ENCODE measurements at places on chromosomes 3 and 15.

GRCh38 chr3:49098910-49099630, 5.2 kb upstream of the QRICH1 start:
- no peak for DNase-seq

GRCh38 chr3:73378207-73378606, 246.5 kb downstream of the PDZRN3 start:
- no peak for DNase-seq

- DNase-seq = no peak
Observed at GRCh38 chr15:79516155-79516554, 84.0 kb downstream of the MINAR1 start.

DNA sequence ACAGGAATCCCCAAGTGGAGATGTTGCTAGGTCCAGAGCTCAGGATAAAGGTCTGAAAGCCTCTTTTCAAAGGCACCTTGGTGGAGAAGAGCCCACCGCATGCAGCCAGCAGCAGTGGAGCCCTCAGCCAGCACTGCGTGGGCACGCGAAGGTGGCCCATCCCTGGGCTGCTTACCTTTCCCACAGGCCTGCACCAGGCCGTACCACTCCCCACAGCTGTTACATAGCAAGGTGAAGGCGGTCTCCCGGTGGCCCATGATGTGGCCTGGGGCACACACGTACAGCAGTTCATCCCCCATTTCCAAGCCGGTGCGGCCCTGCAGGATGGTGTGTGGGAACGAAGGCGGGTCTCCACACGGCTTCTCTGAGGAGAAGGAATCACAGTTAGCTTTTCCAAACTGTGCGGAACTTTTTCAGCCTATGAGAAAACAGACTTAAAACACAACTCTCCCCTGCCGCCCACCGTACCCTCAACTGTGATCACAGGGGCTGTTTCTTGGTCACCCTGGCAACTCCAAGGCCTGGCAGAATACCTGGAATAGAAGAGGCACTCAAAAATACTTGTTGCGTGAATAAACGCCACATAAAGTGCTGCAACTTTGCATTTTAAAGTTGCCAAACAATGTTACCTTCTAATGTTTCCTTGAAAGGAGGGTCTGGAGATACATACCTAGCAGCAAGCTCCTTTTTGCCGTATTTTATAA, 43.7 kb downstream of the SUSD5 start:
- DNase-seq = no peak

GRCh38 chr3:131561511-131561910, 58.7 kb upstream of the MRPL3 start:
- no peak for DNase-seq

- DNase-seq = no peak
Observed at GRCh38 chr15:90270502-90271150, 5.2 kb downstream of the NGRN start.

GRCh38 chr3:195001261-195001660, 269.7 kb downstream of the XXYLT1 start:
- no peak for DNase-seq

- no peak for DNase-seq
Observed at GRCh38 chr3:79910337-79910736, 142.5 kb upstream of the ROBO1 start.

- DNase-seq = no peak
Observed at GRCh38 chr3:135887220-135887619, 78.3 kb upstream of the PPP2R3A start.

DNA sequence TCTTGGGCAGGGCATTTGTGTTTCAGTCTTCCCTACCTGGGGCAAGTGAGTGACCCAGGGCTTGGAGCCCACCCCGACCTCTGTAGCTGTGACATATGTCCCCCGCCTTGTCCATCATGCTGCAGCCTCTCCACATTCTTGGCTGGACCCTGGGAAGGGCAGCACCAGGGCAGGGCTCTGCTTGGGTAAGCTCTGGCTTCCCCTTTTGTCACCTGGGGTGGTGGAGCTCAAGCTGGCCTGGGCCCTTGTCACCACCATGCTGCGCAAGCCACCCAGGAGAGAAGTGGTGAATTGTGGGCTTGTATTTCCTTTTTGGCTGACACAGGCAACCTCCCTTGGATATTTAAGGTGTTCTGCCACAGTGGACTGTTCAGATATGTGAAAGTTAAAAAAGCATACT, 29.3 kb downstream of the SPSB4 start:
- DNase-seq = no peak

- DNase-seq = no peak
Observed at GRCh38 chr3:125334675-125335560, 40.2 kb downstream of the ZNF148 start.

All from KG1 (cell line).